ENCODE measurements at places on chromosomes 16 and 17.

DNA sequence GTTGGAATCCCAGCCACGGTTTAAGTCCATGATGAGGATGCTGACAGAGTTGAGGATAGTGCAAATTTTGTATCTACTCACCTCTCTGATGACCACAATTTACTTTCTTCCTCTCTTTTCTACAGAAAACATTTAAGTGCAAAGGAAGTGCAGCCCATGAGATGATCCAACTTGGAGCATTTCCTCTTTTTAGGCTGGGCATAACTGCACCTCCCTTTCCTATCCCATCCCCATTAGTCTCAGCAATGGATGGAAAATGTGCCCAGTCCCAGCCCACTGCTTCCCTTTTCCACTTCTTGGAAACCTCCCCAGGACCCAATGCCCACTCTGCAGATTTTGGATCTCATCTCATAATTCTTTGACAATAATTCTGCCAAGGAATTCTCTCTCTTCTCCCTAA lies 16.6 kb upstream of the CCL8 start:
- no peak for DNase-seq

GRCh38 chr17:27950995-27951394 lies 57.8 kb upstream of the LYRM9 start:
- DNase-seq = no peak

- no peak for DNase-seq
Observed at GRCh38 chr17:1730326-1731193, 6.1 kb downstream of the WDR81 start.

DNA sequence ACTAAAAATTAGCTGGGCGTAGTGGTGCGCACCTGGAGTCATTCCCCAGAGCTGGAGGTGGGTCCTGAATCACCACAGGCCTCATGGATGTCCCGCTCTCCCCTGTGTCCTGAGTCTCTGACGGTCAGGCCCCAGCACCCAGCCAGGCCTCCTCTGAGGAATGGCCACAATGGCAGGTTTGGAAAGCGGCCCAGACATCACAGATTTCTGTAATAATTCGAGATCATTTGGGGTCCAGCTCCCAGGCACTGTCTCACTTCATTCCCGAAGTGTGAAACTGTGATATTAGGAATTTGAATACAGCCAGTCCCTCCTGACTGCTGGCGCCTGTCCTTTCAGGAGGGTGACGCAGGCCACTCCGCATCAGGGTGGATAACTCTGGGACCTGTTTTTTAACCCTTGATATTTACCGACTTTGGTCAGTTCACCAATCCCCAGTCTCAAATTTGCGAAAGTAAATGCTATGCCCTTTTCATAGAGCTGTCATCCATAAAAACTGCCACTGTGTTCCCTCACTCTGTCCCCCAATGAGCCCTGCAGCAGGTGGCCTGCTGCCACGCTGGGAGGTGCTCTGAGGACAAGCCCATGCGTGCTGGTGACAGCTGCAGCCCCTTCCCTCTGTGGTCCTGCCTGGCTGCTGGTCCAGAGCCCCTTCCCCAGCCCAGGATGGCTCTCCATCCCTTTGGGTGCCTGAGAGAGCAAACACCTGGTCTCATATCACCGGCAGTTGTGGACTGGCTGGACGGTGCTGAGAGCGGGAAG lies 28.3 kb upstream of the RPTOR start:
- no peak for DNase-seq

- DNase-seq = no peak
Observed at GRCh38 chr17:30316736-30317135, 17.1 kb downstream of the TMIGD1 start.

DNA sequence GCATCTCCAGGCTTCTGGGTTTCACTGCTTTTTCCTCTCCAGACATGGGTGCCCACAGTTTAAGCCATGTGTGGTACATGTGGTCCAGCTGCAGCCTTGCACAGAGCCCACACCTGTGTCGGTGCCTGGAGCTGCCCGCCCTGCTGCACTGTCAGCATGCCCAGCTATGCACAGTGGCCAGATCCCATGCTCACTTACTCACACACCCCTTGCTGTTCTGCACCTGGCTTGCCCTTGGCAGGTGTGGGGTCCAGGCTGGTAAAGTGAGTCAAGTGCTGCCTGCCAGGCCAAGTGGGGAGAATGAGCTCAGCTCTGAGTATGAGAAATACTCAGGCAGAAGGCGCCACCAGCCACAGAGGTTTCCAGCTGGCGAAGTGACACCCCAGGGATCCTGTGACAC lies 739.9 kb downstream of the CDH11 start:
- no peak for DNase-seq

- no peak for DNase-seq
Observed at GRCh38 chr16:64627781-64628180, 494.1 kb downstream of the CDH11 start.

GRCh38 chr16:30567991-30568638 lies 3.4 kb downstream of the ZNF688 start:
- peak; percentile 69 for DNase-seq

DNA sequence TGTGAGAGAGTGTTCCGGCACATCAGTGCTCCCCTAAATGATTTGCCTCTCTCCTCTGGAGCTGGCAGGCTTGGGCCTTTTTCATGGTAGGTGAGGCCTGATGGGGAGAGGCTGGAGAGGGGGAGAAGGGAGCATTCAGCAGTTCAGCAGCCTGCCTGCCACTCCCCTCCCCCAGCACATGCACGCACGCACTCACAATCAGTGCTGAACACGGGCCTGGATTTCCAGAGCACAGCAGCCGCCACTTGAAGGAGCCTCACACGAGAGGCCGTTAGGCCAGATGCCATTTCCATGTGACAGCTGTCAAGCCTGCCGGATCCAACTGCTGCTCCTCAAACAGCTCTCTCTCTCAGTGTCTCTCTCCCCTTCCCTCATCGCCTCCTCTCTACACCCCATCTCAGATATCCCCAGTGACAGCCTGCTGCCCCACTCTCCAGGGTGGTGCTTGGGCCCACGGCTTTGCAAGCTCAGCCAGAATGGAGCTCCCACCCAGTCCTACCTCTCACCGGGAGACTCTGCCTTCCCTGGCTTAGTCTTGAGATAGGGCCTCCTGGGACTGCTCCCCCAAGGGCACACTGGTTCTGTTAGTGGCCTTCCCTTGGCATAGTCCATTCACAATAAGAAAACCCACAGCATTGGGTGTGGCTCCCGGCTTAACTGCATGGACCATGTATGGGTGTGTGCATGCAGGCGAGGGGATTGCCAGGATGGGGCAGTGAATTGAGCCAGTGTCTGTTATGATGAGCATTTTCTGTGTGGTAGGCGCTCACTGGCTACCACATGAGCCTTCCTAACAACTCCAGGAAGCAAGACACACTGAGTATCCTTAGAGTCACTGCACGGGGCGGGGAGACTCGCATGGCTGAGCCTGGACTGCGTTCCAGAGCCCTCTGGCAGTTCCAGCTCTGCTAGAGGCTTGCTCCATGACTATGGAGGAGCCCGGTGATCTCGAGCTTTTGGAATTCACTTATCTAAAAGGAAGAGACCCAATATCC lies 226.2 kb downstream of the CCDC182 start:
- DNase-seq = no peak

DNA sequence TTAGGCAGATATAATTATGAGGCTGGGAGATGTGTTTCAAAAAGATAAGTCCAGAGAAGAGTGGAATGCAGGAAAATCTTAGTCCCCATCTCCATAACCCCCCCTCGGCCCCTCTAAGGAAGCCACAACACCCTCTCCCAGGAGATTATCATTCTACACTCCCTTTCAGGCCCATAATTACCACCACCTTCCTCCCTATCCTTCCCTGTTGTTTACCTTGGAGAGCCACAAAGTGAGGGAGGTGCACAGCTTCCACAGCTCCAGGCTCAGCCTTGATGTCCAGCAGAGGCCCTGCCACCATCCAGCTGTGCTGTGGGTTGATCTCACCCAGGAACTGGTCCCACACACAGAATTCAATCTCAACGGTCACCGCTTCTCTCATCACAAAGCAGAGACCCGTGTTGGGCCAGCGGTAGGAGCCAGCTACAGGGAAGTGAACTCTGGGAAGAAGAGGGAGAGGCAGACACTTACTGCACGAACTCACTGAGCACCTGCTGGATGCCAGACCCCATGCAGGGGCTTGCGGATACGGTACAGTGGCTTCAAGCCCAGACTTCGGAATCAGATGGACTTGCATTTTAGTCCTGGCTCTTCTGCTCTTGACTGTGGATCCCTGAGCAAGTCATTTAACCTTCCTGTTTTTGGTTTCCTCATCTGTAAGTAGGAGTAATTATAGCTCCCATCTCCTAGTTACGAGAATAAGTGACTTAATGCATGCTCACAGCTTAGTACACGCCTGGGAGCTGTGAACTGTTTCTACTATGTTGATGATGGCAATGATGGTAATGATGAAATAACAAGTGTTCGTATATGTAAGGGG lies 44.1 kb downstream of the MIS12 start:
- no peak for DNase-seq

GRCh38 chr16:10202649-10203048 lies 20.4 kb upstream of the GRIN2A start:
- no peak for DNase-seq

- DNase-seq = no peak
Observed at GRCh38 chr16:89233678-89234490, 16.4 kb downstream of the ZNF778 start.

GRCh38 chr16:50635505-50636392 lies 45.4 kb downstream of the SNX20 start:
- peak; percentile 19 for DNase-seq

GRCh38 chr17:39596543-39597267 lies 11.0 kb downstream of the NEUROD2 start:
- no peak for DNase-seq

GRCh38 chr17:75888484-75888883 lies 8.3 kb downstream of the TRIM65 start:
- no peak for DNase-seq

DNA sequence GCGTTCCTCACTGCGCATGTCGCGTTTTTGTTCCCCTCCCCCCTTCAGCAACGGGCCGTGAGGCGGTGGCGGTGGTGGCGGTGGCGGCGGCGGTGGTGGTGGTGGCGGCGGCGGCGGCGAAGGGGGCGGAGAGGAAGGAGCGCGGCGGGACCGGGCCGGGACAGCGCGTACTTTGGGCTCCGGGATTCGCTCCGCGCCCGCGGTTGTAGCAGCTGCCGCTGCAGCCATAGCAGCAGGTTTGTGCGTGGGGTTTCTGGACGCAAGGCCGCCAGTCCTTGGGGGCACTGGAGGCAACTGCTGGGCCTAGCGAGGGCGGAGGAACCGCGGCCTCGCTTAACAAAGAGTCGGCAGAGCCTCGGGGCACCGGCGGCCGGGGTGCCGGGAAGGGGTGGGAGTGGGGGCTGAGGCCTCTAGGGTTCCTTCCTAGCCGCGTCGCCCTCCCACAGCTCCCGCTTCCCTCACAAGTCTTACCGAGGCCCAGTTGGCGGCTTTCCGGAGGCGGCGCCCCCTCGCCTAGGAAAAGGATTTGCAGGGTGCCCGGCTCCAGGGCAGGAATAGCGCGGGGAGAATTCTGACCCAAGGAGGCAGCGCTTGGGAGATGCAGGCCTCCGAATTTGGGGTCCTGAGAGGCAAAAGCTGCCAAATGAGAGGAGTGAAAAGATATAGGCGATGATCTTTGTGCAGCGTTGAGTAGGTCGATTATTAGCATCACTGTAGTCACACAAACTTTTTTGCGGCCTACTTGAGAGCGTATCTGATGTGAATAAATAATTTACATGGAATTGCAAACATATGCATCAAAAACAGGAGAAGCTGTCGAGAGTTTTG lies at the start of gene DDX42:
Gene DDX42, plus strand, starts transcription at position 30 of the 828 bp plus-strand sequence. CDS start 12,880 bp downstream, outside the sequence.
- peak; percentile 93 for DNase-seq

DNA sequence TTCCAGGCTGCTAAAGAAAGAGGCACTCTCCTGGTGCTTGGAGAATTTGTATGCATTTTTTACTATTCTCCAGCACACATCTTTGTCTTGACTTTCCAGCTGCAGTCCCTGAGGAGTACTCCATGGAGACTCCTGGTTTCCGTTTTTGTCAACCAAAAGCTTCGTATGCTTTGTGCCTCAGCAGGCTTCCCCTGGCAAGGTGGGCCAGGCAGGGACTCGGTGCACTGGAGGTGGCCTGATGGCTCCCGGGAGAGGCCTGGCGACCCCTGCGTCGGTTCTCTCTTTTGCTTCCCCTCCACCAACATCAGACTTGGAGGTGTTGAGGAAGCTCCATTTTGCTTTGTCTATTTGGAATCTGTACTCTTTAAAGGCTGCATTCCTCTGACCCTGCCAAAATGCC lies 23.7 kb downstream of the CDK5R1 start:
- no peak for DNase-seq

DNA sequence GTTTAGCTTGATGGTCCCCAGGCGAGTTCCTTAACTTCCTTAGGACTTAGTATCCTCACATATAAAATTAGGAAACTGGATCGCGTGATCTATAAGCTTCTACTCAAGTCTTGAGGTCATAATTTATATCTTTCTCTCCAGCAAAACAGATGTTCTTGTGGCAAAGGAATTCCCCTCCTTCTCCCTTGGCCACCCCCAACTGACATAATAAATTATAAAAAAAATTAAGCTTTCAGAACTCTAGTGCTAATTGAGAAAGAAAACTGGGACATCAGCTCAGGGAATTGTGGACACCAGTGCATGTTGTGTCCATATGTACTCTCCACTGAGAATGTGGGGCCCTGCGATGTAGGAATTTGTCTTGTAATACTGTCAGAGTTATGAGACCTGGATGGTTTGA lies 13.5 kb downstream of the GNAO1 start:
- DNase-seq = no peak

DNA sequence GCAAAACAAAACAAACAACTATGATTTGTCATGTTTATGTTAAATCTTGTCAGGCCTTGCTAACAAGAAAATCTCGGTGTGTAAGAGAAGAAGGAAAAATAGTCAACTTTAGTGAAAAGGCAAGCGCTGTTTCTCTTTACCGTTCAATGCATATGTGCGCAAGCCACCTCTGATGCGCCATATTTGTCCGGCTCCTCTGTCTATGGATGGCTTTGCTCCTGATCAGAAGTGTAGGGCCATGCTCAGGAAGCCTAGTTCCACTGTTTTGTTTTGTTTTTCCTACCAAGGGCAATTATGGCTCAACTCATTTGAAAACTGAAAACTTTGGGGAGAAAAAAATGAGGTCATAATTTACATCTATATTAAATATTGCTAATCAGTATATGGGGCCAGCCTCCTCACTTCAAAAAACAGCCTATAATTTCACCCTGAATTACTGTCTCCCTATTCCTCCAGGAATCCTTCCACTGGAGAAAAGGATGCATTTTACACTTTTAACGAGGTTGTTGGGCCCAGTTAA lies 4.5 kb downstream of the MAF start:
- no peak for DNase-seq

- no peak for DNase-seq
Observed at GRCh38 chr17:58513267-58513964, 1.0 kb downstream of the MTMR4 start.

GRCh38 chr17:59786536-59787319 lies 79.3 kb downstream of the VMP1 start:
- peak; percentile 72 for DNase-seq

DNA sequence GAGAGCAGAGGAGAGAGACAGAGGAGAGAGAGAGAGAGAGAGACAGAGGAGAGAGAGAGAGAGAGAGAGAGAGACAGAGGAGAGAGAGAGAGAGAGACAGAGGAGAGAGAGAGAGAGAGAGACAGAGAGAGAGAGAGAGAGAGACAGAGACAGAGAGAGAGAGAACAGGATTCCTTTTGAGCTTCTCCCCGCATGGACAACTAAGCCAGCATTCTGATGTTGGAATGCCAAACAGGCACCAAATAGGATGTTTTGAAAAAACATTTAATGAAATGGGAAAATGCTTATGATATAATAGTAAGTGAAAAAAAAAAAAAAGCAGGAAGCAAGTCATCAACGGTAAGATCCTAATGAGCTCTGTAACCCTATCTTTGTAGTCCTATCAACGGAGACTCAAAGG lies 60.7 kb downstream of the ARSG start:
- no peak for DNase-seq
